ENCODE measurements at places on chromosomes 11 and 22.

GRCh38 chr11:117145393-117145761 is 1.3 kb downstream of the PAFAH1B2 start:
- DNase-seq: peak; percentile 23

- no peak for DNase-seq
These were observed 127.9 kb upstream of the CEP126 start for GRCh38 chr11:101786916-101787315.

DNA sequence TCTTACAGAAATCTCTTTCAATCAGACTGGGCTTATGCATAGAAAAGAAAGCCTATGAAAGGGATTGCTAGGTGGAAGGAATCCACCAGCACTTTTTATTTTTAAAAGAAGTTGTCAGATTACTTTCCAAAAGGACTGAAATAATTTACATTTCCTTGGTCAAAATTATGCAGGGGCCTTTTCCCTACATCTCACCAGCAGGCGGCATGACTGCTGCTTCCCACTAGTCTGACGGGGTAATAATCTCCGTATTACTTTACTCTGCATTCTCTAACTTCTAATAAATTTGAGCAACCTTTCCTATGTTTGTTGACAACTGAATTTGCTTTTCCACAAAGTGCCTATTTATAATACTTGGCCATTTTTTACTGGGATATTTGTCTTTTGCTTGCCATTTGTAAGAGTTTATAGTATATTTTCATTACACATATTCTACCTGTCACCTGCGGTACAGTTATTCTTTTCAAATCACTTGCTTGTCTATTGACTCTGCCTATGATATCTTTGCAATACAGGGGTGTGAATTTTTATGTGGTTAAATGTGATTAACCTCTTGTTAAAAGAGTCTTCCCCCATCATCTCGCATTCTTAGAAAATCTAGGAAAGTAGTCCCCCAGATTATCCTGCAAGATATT is 51.9 kb upstream of the USP47 start:
- DNase-seq: no peak

GRCh38 chr11:133467686-133468085 is 64.6 kb downstream of the OPCML start:
- DNase-seq: no peak

GRCh38 chr11:21460082-21460481 is 732.8 kb upstream of the ANO5 start:
- peak; percentile 50 for DNase-seq

DNA sequence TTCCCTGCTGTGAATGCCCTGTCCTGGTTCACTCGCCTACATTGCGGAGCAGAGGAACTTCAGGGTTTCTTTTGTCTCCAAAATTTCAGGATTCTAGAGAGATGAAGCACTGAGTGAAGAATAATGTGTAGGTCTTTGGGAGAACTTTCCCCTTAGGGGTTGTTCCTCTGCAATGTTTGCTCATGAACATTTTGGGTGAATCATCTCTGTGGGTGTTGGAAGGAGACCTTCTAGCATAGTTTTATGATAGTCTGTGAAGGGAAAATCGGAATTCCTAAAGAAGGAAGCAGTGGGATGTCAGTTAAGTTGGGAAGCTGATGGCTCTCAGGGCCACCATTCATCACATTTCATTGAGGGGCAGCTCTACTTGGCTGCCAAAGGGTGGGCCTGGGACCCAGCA is 64.8 kb downstream of the MIAT start:
- no peak for DNase-seq

- DNase-seq: no peak
These were observed 32.5 kb upstream of the RASL10A start for GRCh38 chr22:29348041-29348440.

DNA sequence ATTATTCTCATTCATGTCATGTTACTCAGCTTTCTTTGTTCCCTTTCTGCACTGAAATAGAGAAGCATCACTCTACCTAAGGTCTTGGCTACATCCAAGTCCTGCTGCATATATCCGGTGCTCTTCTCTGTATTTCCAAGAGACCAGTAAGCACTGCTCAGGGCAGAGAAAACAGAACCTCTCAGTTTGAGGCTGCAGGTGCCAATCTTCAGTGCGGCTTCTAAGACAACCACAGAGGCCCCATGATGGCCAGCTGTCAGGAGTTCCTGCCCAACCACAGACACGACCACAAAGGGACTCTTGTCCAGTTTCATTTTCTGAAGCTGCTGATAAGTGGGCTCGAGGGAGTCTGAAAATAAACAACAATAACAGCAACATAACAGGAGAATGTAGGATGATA is 378.4 kb upstream of the PITPNB start:
- DNase-seq: no peak

- peak; percentile 52 for DNase-seq
These were observed at the start of gene FDX1 for GRCh38 chr11:110429731-110430266. Gene FDX1 (plus strand): TSS chr11:110429948. CDS start chr11:110430121, 173 bp downstream.

DNA sequence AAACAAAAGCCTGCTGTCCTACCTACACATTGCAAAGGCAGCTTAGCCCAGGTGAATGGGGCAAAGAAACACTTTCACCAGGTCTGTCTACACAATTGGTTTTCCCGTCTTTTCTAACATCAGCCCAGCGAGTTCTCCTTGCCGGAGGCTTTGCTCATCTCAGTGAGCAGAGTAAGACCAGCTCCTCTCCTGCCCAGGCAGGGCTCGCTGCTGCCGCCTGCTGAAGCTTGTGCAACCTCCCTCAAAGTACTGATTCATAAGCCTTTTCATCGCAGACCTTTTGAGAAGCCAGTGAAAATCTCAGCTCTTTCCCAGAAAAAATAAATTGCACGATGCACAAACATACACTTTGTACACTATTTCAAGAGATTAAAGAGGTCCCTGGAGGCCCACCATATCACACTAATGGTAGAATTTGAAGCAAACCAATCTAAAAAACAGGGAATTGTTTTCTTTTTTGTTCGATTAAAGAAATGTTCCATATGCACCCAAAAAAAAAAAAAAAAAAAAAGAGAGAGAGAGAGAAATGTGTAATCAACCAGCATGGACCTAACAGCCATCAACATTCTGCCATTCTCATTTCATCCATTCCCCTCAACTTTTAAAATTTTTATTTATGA is 328.1 kb upstream of the MPPED2 start:
- no peak for DNase-seq

DNA sequence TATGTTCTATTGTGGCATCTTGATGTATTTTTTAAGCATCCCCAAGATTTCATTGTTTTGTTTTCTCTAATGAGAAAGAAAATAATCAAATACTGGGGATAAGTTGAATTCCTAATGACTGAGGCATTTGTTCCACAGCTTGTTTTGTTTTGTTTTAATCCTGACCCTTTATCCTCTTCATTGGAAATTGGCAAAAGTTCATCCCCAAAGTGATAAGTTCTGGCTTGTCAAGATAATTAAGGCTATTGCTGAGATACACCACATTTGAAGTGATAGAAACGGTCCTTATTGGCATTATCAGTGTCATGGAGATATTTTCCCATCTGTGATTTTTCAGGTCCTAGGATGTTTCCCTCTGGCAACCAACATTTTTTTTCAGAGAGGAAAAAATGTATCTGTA is 65.0 kb downstream of the SLC36A4 start:
- no peak for DNase-seq

GRCh38 chr11:108616549-108616948 is 23.0 kb upstream of the EXPH5 start:
- DNase-seq: peak; percentile 99

DNA sequence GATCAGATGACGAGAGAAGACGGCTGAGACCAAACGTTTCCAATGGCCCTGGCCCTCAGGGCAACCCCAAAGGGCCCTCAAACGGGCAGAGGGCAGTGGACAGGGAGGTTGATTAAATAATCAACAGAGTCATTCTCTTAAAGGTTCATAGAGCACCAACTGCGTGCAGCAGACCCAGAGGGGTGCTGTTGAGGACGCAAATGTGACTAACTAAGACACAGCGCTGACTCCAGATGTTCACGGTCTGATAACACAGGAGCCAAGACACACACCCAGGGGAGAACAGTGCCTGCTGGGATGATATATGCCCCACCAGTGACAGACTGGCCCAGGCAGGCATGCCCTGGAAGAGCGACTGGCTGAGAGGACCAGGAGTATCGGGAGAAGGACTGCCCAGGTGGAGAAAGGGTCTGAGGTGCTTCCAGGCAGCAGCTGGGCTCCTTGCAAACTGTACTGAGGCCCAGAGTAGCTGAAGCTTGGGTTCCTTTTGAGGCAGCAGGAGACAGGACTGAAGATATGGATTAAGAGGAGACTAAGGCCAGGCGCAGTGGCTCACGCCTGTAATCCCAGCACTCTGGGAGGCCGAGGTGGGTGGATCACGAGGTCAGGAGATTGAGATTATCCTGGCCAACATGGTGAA is 7.7 kb downstream of the VWCE start:
- no peak for DNase-seq

DNA sequence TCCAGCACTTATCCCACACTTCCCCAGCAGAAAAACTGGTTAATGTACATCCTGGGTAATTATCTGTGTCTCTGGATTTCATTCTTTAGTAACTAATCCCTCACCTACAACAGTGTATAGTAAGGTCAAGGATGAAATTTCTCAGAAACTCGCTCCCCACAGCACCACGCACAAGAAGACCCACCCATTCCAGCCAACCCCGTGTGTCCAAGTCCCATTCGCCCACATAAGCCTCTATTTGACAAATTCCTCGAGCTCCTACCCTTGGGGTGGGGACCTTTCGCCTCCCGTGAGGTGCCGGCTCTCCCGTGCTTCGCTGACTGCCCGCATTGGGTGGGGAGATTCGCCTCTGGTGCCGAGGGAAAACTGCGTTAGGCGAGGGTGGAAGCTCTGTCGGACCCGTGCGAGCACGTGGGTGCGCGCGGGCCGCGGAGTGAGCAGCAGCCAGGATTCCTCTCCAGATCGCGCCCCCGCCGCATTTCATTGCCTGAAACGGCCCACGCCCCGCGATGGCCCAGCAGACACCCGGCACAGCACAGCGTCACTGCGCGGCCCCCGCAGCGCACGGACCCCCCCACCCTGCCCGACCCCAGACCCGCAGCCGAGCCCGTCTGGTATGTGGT is 866 bp downstream of the EXPH5 start:
- no peak for DNase-seq

- no peak for DNase-seq
These were observed 134.6 kb downstream of the SPATA19 start for GRCh38 chr11:133710681-133711240.

DNA sequence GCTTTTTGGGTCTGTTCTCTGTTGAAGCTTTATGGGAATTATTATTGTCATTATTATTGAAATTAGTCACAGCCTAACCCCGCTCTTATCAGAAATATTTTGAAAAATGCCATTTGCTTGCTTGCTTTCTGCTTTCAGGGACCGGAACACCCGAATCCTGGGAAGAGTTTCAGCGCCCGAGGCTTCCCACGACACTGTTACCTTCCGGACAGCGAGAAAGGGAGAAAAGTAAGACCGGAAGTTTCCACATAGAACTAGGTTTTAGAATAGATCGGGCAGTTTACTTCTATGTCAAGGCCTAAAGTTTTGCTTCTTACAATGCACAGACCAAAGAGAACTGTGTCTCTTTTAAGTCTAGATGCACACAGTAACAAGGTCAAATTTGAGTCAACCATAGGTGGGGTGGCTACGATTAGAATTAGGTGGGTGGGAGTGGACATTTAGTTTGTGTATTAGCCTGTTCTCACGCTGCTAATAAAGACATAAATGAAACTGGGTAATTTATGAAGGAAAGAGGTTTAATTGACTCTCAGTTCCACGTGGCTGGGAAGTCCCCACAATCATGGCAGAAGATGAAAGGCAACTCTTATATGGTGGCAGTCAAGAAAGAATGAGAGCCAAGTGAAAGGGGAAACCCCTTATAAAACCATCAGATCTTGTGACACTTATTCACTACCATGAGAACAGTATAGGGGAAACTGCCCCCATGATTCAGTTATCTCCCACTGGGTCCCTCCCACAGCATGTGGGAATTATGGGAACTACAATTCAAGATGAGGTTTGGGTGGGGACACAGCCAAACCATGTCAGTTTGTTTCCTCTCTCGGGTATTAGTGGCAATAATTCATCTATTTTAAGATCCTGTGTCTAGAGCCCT is 12.9 kb downstream of the MPEG1 start:
- no peak for DNase-seq

DNA sequence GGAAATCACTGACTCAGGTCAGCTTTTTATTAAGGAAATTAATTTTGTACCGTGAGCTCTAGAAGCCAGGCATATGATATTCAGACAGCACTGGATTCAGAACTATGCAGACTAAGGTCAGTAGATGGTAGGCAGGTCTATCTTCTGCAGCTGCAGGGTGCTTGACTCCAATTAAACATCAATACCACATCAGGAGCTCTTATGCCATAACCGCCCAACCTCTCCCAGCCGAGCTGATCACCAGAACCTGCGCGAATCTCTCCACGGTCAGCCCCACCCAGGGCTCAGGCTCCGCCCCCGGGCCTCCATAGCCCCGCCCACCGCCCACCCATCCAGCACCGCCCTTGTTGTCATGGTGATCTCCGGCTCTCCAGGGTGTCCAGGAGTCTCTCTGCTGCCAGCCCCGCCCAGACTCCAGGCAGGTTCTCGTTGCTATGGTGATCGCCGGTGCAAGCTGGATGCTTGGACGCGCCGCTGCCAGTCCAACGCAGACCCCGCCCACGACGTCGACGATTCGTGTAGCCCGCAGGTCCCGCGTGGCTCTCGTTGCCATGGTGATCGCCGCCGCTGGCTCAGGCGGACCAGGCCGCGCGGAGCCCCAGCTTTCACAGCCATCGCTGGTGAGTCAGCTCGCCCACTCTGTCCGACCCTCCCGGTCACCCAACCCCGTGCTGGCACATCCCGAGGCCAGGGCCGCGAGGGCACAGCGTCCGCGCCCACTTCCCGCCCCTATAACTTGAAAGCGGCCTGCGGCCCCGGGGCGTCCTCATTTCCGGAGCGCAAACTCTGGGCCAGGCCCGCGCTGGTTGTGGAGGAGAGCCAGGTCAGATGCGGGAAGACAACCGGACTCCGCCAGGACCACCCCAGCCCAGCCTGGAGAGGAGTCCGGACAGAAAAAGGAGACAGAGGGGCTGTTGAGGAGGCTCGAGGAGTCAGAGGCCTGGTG is at the start of gene RAB36:
TSS of gene RAB36 (plus strand) at position 546 of the 946 bp plus-strand sequence. CDS start 1,140 bp downstream, outside the sequence.
- DNase-seq: peak; percentile 98

- DNase-seq: no peak
These were observed 19.9 kb upstream of the CLDN5 start for GRCh38 chr22:19543970-19544708.

GRCh38 chr11:3180869-3181268 is 15.8 kb upstream of the OSBPL5 start:
- no peak for DNase-seq

DNA sequence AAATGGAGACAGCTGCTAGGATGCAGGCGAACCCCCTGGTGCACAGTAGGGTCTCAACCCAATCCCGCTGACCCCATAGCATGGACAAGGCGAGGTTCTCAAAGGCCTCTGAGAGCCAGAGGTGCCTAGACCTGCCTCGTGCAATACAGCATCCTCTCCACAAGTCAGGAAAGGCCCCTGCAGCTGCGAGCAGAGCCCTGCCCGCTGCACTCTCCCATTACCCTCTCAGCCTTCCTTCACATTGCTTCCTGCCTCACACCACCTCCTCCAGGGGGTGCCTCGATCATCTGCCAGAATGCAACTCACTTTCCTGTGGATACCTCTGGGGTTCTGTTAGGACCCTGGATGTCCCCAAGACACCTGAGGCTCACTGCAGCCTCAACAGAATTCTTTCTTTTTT is 42.8 kb upstream of the TCF20 start:
- DNase-seq: no peak

Data from RCC 7860 (cell line).